ENCODE measurements at places on chromosomes 6 and 20.

- no peak for DNase-seq
Observed at GRCh38 chr6:90496258-90497016, 90.4 kb downstream of the MAP3K7 start.

- no peak for DNase-seq
Observed at GRCh38 chr6:38272222-38272621, 367.5 kb downstream of the BTBD9 start.

DNA sequence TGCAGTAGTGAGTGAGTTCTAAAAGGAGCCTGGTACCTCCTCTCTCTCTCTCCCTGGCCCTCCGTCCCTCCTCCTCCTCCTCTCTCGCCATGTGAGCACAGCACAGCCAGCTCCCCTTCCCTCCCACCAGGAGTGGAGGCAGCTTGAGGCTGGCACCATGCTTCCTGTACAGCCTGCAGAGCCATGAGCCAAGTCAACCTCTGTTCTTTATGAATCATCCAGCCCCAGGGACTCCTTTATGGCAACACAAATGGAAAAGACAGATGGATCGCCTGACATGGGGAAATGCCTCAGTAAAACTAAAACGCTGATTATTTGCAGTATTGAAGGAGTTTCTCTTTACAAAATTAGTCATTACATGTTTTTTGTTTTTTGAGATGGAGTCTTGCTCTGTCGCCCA, 233.7 kb upstream of the ARID1B start:
- no peak for DNase-seq

DNA sequence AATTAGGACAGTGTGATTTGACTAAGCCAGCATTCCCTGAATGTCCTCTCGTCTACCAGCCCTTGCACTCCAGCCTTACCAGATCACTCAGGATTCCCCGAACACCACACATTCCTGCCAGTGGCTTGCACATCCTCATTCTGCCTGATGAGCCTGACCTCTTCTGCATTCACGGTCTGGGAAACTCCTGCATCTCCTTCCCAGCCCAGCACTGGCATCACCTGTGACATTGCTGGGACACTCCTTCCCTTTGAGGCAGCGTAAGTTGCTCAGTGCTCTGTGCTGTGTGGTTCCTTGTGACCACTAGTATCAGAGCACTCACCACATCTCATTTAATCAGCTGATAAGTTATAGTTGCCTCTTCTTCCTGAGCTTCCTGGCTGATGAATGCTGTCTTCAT, 17.3 kb downstream of the NCOA7 start:
- no peak for DNase-seq

GRCh38 chr20:41293269-41294037, 24.1 kb downstream of the ZHX3 start:
- DNase-seq, result no peak

- DNase-seq, result no peak
Observed at GRCh38 chr6:106117579-106117978, 31.4 kb downstream of the PRDM1 start.

GRCh38 chr6:35206346-35206745, 7.4 kb upstream of the SCUBE3 start:
- DNase-seq, result no peak

DNA sequence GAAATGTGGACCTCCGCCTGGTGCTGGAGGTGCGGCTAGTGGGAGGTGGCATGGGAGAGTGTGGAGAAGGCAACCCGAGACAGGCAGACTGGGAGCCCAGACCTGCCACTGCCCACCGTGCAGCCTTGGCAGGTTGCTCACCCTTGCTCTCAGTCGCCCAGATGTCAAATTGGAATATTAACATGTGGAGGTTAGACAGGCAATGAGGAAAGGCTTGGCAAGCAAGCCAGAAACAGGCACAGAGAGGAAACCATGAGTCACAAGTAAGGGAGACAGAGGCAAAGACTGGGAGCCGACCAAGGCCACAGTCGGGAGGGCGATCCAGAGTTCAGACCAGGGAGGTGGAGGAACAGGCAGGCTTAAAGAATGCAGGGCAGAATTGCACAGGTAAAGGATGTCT, 178.2 kb downstream of the FOXC1 start:
- DNase-seq, result no peak

GRCh38 chr6:106981926-106982325, 7.4 kb upstream of the CD24 start:
- DNase-seq, result no peak

DNA sequence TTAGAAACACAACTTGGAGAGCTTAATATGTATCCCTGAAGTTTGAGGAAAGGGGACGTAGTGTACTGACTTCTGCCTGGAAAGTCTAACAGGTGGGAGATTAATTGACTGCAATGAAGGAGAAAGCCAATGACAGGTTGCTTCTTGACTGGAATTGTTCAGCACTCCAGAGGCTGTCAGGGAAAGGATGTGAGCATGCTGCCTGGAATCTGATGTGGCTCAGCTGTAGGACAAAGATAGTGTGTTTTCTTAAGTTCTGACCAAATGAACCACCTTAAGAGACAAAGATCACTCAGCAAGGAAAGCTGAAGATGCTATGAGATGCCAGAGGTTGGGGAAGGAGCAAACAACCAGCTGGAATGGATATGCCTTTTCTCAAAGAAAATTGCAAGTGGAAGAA, 185.8 kb downstream of the PHF3 start:
- no peak for DNase-seq

DNA sequence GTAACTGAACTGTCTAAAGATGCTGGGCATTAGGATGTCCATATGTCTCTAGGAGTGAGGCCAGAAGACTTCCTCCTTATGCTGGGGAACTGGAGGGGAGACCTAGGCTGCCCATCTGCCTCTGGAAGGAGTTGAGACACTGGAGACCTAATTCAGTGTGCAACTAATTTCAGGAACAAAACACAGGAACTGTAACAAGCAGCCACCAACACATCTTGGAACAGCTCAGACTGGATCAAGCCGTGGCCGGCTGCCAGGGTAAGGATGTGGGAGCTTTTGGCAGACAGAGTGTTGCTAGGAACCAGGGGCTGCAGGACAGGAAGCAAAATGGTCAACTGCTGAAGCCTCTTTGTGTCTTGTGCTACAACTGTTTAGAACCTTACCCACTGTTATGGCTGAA, 16.4 kb upstream of the MAS1 start:
- DNase-seq, result no peak

DNA sequence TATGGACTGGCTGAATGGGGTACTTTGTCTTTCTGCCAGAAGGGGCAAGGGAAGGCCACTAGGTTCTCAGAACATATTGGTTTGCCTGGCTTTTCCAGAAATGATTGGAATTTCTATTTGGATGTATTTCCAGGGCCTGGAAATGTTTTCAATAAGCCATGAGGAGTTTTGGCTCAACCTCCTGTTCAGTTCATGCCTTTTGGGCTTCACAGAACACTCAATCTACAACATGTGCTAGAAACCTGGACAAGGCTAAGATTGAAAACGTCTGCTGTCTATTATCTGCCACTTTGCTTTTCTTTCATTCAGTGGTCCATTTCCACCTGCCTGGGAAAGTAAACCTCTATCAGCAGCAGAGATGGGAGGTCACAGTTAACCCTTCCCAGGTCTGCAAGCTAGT, 793.4 kb downstream of the TENT5A start:
- no peak for DNase-seq

- DNase-seq, result peak; percentile 51
Observed at GRCh38 chr6:113306552-113307145, 550.5 kb upstream of the MARCKS start.

DNA sequence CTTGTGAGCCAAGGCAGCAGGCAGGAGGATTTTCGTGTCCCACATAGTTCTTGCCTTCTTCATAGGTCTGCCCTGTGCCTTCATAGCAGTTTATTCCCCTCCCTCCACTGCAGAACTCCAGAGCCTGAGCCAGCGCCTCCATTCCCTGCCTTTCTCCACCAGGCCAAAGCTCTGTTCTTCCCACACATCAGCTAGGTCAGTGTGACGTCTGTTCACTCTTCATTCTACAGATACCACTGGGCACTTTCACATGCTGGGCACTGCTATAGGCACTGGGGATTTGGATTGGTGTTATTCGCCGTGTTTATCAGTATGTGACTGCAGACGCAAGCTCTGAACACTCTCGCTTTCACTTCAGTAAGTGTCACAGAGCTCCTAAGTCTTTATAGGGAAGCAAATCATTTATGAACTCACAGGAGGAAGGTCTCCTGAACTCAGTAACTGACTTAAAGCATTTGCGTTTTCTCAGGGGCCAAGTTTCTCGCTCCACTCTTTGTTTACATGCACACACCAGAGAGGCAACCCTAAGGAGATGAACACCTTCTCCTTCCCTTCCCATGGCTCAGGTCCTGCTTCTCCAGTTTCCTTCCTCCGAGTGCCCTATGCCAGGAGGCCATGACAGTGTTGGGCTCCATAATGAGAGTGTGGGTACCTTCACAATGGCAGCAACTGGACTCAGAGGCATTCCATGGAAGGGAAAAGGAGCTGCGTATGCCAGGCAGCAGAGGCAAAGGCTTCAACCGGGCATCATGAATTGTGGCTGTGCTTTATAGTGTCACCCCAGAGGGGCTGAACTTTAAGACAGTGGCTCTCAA, 6.3 kb upstream of the APMAP start:
- no peak for DNase-seq

- DNase-seq, result no peak
Observed at GRCh38 chr20:37958856-37959520, 56.1 kb downstream of the VSTM2L start.

DNA sequence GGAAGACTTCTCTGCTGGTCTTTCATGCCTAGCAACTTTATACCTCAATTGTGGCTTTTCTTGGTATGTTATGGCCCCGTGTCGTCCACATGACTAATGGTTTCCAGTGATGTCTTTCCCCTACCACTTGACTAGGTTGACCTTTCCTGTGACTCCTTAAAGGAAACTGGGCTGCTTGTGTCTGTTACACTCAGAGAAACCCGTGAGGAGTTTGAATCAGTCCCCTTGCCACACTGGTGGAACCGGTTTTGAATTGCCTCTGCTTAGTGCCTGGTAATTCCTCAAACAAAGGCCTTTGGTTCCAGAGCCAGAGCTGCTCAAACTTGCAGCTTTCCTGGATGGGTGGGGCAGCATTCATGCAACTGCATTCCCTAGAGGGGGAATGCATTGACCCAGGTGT, 21.9 kb downstream of the ECT2L start:
- no peak for DNase-seq

DNA sequence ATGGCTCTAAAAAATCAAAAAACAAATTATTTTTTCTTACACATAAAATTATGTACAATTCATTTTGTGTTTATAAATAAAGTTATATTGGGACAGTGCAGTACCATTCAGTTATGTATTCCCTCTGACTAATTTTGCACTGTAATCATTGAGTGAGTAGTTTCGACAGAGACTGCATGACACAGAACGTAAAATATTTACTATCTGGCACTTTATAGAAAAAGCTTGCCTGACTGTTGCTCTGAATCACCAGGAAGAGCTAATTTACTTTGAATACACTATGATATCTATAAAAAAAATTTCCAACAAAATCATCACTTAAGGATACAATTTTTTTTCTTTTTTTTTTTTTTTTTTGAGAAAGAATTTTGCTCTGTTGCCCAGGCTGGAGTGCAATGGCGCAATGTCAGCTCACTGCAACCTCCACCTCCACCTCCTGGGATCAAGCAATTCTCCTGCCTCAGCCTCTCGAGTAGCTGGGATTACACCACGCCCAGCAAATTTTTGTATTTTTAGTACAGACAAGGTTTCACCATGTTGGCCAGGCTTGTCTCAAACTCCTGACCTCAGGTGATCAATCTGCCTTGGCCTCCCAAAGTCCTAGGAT, 11.0 kb upstream of the KHDC1L start:
- DNase-seq, result no peak

GRCh38 chr6:21742238-21742660, 148.7 kb downstream of the SOX4 start:
- no peak for DNase-seq

DNA sequence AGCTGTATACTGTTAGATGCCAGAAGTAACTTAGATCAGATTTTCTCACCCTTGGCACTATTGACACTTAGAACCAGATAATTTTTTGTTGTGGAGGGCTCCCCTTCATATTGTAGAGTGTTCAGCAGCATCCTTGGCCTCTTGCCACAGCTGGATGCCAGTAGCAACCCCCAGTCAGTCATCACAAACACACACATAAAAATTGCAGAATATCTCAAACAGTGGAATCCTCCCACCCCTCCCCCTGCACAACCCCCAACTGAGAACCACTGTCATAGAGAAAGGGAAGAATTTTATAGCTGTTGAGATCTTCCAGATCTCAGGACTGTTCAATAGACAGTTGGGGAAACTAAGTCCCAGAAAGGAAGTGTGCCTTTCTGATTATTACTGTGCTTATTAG, 81.2 kb upstream of the VSTM2L start:
- DNase-seq, result no peak

- no peak for DNase-seq
Observed at GRCh38 chr6:9208966-9209365, 773.6 kb upstream of the SLC35B3 start.

DNA sequence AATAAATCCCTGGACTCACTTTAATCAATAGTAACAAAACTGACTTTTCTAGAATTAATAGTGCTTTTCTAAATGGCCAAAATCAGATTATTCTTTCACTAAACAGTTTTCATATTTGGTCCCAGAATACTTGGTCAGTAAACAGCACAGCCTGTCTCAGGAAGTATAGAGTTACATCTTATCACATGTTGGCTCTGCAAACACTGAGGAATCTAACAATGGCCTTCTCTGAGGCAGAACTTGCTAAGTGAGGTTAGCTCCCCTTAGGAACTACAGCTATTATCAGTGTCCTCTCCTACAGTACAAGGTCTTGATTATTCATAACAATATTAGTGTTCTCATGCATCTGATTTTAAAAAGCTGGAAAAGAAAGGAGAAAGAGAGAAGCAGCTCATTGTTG, 1622.8 kb downstream of the HACE1 start:
- no peak for DNase-seq

DNA sequence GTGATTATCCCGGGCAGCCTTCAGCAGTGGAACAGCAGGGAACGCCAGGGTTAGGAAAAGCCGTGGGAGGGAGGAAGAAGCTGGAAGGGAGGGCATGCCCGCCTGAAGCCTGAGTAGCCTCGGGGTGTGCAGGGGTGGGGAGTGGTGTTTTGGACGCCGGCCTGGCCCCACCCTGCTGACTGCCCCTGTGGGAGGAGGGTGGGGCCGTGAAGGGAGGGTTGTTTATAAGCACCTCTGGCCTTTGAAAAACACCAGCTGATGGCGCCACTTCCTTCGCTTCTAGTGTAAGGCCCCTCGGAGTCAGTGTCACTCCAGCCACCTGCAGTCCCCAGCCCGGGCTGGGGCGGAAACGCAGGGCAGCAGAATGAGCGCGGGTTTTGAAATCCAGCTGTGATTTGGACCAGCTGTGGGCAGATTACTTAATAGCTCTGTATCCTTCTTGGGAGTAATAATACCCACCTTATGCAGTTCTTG, 52.8 kb upstream of the BMP6 start:
- no peak for DNase-seq

- no peak for DNase-seq
Observed at GRCh38 chr6:143298071-143298470, 152.4 kb downstream of the ADAT2 start.

- DNase-seq, result no peak
Observed at GRCh38 chr6:11380969-11381744, 148.7 kb upstream of the NEDD9 start.

- no peak for DNase-seq
Observed at GRCh38 chr6:166406197-166406596, 23.5 kb upstream of the MPC1 start.

- DNase-seq, result peak; percentile 54
Observed at GRCh38 chr6:113857556-113858479, 673 bp downstream of the MARCKS start.

- DNase-seq, result no peak
Observed at GRCh38 chr20:39623584-39624234, 661.6 kb downstream of the DHX35 start.

- DNase-seq, result no peak
Observed at GRCh38 chr6:39880594-39880993, 53.7 kb downstream of the MOCS1 start.

GRCh38 chr20:13515291-13515690, 123.4 kb downstream of the TASP1 start:
- DNase-seq, result no peak
